ENCODE measurements at places on chromosomes 1 and 21. TPM values are rescaled to one million over a fixed set of nuclear protein-coding genes. Genes with fewer than 3 reads are reported as not detected.

MAB21L3 gene
- 0.11 TPM for total RNA-seq

FNBP1L gene
- 56.1 TPM for total RNA-seq

CCDC28B gene
- 18.1 TPM for total RNA-seq

C4BPA gene
- not detected for total RNA-seq

SMCP gene
- not detected for total RNA-seq

NTNG1 gene
- total RNA-seq: under 0.01 TPM
